ENCODE measurements at places on chromosomes 11 and 22.

DNA sequence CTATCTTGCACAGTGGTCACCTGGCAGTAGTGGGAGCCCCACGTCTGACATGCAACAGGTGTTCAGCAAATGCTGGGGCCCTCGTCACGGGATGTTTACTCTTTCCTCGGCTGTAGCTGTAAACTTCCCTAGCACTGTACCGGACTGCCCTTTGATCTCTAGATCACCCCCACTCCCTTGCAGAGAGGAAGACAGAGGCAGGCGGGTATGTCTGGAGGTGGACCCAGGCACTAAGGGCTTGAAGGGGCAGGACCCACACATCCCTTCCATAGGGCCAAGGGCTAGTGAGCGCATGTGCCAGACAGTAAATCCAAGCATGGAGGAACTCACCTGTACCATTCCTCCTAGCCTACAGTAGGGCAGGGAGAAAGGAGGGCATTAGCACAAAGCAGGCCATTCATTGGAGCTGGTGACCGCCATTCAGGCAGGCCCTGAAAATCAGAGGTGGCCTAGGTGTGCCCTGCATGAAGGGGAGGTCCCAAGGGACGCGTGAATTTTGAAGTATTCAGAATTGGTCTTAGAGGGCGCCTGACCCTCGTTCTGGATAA, 1.9 kb upstream of the SMTN start:
- DNase-seq = no peak

GRCh38 chr11:32374261-32374711, 61.1 kb downstream of the WT1 start:
- no peak for DNase-seq

- DNase-seq = peak; percentile 28
Measured at GRCh38 chr11:123407130-123407995, 22.7 kb upstream of the GRAMD1B start.

DNA sequence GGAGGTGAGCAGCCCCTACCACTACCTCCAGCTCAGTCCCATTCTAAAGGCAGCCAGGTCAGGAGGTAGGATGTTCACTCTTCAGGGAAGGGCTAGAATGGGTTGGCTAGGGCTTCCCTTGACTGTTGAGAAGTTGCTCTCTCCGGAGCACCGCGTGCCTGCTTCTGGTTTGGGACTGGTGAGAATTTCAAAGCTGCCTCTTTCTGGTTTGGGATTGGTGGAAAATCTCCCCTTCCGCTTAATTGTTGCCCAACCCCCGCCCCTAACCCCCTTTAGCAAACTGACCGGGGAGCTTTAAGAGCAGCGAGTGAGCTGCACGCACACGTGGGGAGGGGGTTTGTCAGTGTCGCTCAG, 686 bp downstream of the USP2 start:
- DNase-seq = no peak

- DNase-seq = no peak
Measured at GRCh38 chr11:124788521-124788920, 11.7 kb downstream of the MSANTD2 start.

DNA sequence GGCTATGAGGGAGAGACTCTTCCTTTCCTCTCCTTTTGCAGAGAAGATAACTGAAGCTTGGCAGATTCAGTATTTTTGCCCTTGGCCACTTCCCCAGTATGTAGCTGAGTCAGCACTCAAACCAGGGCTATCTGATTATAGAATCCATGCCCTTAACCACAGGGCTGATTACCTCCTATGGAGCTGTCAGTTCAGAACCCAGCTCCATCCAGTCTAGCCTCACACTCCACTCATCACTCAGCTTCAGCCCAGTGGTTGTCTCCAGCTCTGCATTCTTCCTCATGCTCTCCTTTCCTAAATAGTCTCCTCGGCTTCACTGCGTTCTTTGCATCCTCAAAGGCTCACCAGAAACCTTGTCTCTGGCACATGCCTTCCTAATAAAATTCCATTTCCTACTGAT, 151.6 kb upstream of the BLID start:
- DNase-seq = no peak
